ENCODE measurements at places on chromosomes 6 and 20. TPM values are rescaled to one million over a fixed set of nuclear protein-coding genes. Genes with fewer than 3 reads are reported as not detected.

SAMHD1 gene
- polyA plus RNA-seq, result 26.5 TPM

PERP gene
- 525 TPM for polyA plus RNA-seq

ATAT1 gene
- polyA plus RNA-seq, result 5.4 TPM

TRIM40 gene
- polyA plus RNA-seq, result not detected

SLCO4A1 gene
- polyA plus RNA-seq, result 1.4 TPM

RAMACL gene
- 7.7 TPM for polyA plus RNA-seq
